ENCODE measurements at places on chromosomes 1 and 21. TPM values are rescaled to one million over a fixed set of nuclear protein-coding genes. Genes with fewer than 3 reads are reported as not detected.

AGT gene
- total RNA-seq: 11.2 TPM

CLDN19 gene
- not detected for total RNA-seq

IL19 gene
- not detected for total RNA-seq

C1orf87 gene
- not detected for total RNA-seq

S100A8 gene
- 1.8 TPM for total RNA-seq

POGZ gene
- total RNA-seq: 29.8 TPM

ITLN2 gene
- not detected for total RNA-seq

MSH4 gene
- not detected for total RNA-seq

AGTRAP gene
- 16.8 TPM for total RNA-seq

UHMK1 gene
- total RNA-seq: 23.1 TPM

PI4KB gene
- 39.6 TPM for total RNA-seq

C1orf50 gene
- total RNA-seq: 2.1 TPM

SLC22A15 gene
- total RNA-seq: 8.8 TPM

GPR25 gene
- total RNA-seq: 1.3 TPM
